SW480 (cell line): ENCODE measurements at places on chromosomes 7 and 10.

- DNase-seq: no peak
These were observed 57.0 kb downstream of the AP3M1 start for GRCh38 chr10:74093530-74094164.

- peak; percentile 57 for DNase-seq
These were observed 14.4 kb downstream of the ALKBH4 start for GRCh38 chr7:102450242-102450641.

DNA sequence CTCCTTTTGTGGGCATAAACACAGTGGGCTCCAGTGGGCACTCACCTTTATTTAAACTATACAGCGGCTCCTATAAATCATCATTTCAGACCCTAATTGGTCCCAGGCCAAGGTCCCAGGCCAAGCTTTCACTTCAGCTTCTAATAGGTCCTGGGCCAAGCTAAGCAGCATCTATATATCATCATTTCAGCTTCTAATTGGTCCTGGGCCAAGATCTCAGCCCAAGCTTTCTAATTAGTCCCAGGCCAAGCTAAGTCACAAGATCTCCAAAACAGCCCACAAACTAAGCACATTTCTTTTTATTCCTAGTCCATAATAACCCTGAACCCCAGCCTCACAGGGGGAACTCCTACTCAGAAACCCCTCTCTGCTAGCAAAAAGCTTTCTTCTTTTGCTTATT lies 47.1 kb downstream of the ZNF680 start:
- no peak for DNase-seq

GRCh38 chr7:26626687-26627086 lies 237.7 kb downstream of the SKAP2 start:
- DNase-seq: no peak

GRCh38 chr7:15439853-15440252 lies 122.0 kb downstream of the AGMO start:
- DNase-seq: no peak

- DNase-seq: no peak
These were observed 64.0 kb upstream of the CTTNBP2 start for GRCh38 chr7:117937049-117937752.

- DNase-seq: no peak
These were observed 898 bp upstream of the SEM1 start for GRCh38 chr7:96710544-96710943.

GRCh38 chr7:130982160-130982638 lies 248.2 kb upstream of the KLF14 start:
- DNase-seq: peak; percentile 72

GRCh38 chr7:139059905-139060304 lies 24.1 kb upstream of the ZC3HAV1L start:
- no peak for DNase-seq

- no peak for DNase-seq
These were observed 32.4 kb downstream of the WAPL start for GRCh38 chr10:86489071-86489810.

DNA sequence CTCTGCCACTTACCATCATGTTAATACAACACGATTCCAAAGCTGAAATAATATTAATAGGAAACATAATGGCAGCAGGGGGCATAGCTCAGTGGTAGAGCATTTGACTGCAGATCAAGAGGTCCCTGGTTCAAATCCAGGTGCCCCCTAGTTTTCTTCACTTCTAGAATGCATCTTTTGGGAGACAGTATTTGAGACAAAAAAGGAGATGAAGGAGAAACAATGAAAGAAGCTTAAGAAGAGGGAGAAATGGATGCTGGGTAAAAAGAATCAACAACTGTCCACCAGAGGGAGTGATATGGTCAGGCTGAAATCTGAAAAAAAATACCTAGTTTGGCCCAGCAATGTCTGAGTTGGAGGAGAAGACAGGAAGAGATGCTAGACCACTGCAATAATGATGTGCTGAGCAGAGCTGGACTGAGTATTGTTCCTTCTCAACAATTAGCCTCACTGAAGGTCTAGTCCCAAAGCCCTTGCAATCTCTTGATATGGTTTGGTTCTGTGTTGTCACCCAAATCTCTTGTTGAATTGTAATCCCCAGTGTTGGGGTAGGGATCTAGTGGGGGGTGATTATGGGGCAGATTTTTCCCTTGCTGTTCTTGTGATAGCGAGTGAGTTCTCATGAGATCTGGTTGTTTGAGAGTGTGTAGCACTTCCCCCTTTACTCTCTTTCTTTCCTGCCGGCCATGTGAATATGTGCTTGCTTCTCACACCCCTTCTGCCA lies 48.3 kb downstream of the ZNF783 start:
- DNase-seq: peak; percentile 75

DNA sequence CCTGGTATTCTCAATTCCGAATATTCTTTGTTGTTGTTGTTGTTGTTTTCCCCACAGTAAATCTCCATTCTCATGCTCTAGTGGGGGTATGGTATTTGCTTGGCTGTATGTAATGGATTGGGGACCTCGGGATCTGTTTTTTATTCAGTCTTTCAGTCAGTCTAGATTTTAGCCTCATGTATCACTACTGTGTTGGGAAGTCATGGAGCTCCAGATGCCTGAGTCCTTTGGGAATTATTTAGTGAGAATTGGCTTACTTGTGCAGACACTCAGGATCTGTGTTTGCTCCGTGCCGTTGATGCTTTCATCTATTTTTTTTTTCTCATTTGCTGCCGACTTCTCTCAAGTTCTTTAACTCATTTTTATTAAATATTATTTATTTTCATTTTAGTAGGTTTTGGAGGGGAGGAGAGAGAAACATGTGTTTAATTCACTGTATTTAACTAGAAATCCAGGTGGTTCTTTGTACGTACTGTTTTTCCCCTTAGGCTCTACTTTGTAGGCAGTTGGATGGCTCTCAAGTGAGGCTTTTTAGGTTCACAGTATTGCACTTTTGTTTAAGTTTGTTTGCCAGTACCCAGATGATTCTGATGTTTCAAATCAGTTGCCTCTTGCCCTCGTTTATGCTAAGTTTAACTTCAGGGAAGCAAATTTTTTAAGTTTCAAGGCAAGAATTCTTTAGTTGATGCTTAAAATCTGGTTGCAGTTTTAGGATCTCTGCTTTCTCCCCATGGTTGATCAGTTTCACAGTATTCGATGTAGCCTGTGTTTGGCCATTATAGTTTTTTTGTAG lies 36.9 kb downstream of the ZNRF2 start:
- no peak for DNase-seq

GRCh38 chr10:50544857-50545429 lies 78.8 kb downstream of the SGMS1 start:
- DNase-seq: no peak

- peak; percentile 72 for DNase-seq
These were observed 55.0 kb upstream of the VWDE start for GRCh38 chr7:12458520-12459131.

DNA sequence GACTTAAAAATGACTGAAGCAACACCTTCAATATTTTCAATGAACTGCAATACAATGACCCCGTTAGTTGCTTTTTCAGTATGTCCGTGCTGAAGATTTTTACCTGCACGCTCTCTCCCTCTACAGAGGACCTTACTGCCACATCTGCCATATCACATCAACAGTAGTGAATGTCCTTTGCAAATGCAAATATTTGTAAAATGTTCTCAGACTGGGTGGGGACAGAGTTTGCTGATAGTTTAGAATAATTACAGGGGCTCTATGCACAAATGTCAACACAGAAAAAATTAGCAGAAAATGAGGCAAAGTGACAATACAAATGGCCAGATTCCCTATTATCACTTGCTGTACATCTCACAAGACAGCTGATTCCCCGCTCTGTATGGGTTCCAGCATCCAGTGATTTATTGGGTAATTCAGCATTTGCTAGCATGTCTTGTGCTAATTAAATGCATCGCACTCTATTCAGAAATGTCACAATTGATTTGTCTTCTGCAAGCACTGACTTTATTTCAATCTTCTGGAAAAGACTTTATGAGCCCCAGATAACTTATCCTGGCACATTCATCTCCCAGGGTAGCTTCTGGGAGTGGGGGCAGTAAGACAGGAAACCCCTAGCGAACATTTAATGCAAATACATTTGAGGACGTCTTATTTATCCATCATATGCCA lies 69.1 kb upstream of the PTER start:
- no peak for DNase-seq

DNA sequence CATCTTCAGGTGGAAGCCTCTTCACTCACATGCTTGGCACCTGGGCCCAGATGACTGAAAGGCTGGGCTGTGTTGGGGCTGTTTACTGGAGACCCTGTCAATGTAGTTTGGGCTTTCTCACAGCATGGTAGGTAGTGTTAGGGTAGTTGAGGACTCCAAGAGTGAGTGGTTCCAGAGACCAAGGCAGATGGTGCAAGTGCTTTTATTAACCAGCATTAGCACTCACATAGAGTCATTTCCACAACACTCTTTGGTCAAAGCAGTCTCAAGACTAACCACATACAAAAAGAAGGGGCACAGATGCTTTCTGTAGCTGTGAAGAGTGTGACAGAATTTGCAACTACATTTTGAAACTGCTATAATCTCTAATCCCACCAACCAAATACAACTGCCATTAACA lies 135.0 kb downstream of the RTKN2 start:
- no peak for DNase-seq

- no peak for DNase-seq
These were observed 909 bp upstream of the AKR1D1 start for GRCh38 chr7:138075350-138075749.

- DNase-seq: no peak
These were observed 4.7 kb downstream of the VOPP1 start for GRCh38 chr7:55567571-55567970.

DNA sequence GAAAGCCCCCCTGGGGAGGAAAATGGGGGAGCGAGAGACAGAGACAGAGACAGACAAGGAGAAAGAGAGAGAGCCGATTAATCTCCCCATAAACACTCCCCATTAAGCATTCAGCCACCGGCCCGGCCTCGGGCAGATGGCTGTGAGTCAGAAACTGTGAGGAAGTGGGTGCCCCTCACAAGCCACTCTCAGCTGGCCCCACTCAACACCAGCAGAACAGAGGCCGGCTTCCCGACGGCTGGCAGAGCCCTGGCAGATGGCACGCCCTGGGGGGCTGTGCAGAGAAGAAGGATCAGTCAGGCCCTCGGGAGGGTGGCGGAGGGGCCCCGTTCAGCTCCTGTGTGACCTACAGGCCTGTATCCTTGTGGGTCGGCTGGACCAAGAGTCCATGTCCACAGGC lies 41.2 kb downstream of the CAMK2B start:
- no peak for DNase-seq

GRCh38 chr7:108455998-108456677 lies at the start of gene NRCAM:
NRCAM (minus strand) TSS chr7:108456436; CDS start chr7:108240064, 216,372 bp downstream.
- peak; percentile 51 for DNase-seq

- no peak for DNase-seq
These were observed 321.2 kb downstream of the ZNF479 start for GRCh38 chr7:56811081-56811480.

DNA sequence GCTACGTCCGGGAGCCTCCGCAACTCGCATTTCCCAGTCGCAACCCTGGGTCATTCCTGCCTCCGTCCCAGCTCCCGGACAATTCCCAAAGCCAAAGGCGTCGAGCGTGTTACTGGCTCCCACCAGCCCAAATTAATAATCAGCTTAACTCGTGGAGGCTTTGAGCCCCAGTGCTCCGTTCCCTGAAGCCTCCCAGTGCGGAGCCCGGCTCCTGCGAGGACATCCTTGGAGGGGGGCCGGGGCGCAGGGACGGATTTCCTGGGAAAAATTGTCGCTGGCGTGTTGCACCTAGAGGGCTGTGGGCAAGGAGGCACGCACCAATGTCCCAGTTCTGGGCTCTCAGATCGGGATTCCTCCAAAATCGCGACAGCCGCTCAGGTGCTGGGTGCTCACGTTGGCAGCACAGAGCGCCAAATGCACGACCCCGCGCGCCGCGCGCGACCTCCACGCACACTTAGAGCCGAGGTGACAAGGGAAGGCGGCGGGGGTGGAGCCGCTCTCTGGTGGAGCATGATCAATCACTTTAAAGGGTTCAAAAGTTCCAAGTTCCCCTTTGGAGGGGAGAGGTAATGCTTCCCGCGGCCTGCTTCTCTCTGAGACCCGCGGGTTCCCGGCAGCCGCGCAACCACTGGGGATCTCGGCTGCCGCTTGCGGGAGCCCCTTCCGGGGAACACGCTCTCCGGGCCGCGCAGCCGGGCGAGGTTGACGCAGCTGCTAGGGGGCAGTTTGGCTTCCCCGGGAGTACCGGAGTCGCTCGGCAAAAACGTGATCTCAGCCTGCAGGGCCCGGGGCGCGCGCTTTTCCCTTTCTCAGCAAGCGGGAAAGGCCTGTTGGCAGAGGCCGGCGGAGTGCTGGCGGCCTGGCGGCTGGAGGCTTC lies 25.5 kb downstream of the SKIDA1 start:
- DNase-seq: no peak

DNA sequence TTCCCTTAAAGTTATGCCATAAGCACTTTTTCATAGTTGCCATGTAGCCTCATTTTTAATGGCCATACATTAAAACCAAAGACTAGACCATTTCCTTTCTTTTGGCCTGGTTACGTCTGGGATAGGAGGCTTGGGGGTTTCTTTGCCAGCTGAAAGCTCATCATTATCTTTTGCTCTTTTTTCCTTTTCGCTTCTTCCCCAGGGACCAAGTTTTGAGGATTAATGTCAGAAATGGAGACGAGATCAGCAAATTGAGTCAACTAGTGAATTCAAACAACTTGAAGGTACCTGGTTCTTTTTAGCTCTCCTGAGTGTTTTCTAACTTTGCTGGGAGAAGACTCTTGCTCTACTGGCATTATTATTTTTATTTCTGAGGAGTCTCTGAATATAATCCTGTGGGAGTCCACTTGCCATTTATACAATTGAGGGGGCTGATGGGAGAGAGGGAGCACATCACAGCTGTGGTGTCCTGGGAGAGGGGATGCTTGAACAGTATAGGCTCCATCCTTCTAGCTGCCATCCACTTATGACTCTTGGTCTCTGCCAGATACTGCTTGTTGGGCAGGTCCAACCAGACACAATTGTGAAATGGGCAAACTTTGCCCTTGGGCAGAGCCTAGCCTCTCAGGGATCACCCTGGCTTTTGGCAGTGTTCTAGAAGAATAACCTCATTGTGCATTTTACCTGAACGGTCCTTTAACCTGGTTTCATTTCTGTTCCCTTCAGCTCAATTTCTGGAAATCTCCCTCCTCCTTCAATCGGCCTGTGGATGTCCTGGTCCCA lies 5.8 kb downstream of the CPA4 start:
- no peak for DNase-seq

- no peak for DNase-seq
These were observed 35.0 kb downstream of the UNC5B start for GRCh38 chr10:71247414-71247705.

DNA sequence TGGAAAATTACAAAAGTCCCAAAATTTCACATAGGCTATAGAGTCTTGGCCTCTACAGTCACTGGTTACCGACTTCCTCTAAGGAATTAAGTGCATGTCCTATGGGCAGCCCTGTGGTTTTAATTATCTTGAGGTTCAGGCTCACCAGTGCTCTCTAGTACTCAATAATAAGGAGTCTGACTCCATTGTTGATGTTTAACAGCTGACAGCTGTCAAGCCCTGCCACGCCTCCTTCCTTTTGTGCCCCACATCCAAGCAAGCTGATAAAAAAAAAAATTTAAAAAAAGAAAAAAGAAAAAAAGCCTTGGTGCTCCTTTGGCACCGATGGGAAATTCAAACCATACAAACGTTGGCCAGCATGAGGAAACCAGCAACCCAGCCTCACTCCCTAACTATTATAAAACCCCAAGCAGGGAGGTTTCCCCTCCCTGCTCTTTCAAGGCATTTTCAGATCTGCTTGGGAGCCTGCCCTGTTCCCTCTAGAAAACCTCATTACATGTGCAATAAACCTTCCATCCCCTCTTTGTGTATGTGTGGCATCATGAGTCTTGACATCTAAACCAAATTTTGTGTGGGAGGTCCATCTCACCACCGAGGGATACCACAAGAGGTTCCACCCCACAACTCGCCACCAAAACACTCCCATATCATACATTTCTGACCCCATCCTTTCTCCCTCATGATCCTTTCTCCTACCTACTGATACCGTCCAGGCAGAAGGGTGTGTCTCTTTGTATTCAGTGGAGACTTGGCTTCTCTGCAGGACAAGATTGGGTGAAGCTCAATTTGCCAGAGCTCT lies 70.9 kb upstream of the CCDC71L start:
- no peak for DNase-seq
